Esophagus squamous epithelium (tissue), 5 donors: ENCODE measurements at places on chromosomes 5 and 9. TPM values are rescaled to one million over a fixed set of nuclear protein-coding genes. Genes with fewer than 3 reads are reported as not detected.

The NSMF gene
- total RNA-seq: 16.2 TPM

The SKP1 gene
- total RNA-seq: 260 TPM

The PHF2 gene
- total RNA-seq: 13.3 TPM

The CSF2 gene
- total RNA-seq: not detected

DNA sequence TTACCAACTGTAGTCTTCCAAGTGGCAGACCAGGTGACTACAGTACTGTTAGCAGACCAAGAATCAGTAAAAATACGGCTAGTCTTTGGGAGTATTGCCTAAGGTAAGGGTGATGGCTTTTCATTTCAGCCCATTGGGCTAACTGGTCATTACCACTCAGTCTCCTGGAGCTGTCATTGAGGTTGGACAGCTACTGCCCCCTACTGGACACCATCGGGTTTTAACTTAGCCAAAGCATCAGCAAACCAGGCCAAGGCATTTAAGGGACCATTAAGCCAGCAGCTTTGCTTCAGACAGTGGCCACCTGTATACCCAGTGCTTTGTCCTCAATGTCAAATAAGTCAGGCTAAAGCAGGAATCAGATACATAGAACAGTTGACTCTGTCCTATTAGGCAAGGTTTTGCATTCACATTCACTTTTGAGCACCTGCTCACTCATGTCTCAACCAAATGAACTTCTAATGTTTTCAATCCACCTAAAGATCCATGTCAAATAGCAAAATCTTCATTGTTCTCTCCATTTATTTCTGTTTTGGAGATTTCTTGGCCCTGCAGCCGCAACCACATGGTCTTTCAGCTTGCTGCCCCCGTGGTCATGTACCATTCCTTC, 117.2 kb downstream of the INVS start:
- H3K36me3 ChIP-seq: no peaks in the 10 kb centered on the region
- H3K4me3 ChIP-seq: no peak overlapping the region
- H3K27me3 ChIP-seq: no peaks in the 10 kb centered on the region
- DNase-seq: no peak

The NEUROG1 gene
- total RNA-seq: not detected

DNA sequence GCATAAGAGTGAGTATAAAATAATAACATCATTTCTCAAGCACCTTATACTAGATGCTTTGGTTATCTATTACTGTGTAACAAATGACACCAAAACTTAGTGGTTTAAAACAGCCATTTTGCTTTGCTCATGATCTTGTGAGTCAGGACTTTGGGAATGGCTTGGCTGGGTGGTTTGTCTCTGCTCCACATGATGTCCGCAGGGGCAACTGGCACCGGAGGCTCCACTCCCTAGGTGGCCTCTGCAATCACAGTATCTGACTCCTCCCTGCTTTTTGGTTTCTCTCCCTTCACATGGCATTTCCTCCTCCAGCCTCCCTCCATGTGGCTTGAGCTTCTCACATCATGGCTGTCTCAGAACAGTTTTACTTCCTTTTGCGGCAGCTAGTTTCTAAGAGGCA, 259.5 kb downstream of the GAS1 start:
- no peak for DNase-seq
- H3K27ac ChIP-seq: no peak overlapping the region
- no peak overlapping the region for H3K4me3 ChIP-seq
- no peaks in the 10 kb centered on the region for H3K27me3 ChIP-seq

The GFPT2 gene
- 5.5 TPM for total RNA-seq

The BAAT gene
- total RNA-seq: not detected
